Stimulated activated CD4-positive, alpha-beta T cell treated with anti-CD3 and anti-CD28 coated beads, Interleukin-12 subunit alpha, Interleukin-12 subunit beta, amount 100 ng/mL, for 48 hours (primary cell): ENCODE measurements at places on chromosomes 3 and 15.

GRCh38 chr3:195584543-195584870 lies 767 bp upstream of the APOD start:
- DNase-seq, result no peak

DNA sequence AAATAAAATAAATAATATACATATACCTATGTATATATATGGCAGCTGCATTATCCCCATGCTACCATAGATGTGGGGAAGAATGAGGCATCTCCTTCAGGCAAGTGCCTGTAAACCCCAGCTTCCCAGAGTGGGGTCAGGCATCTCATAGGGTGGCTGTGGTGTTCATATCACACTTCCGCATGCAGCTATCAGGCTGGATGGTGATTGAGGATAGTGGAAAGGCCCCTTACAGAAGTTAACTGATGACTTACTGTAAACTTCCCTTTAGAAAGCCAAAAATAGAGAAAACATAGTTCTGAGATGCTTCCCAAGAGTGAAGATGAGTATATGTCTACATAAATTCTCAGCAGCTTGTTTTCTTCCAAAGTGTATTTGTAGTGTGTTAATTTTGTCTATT lies 3.5 kb upstream of the PP2D1 start:
- DNase-seq, result no peak

DNA sequence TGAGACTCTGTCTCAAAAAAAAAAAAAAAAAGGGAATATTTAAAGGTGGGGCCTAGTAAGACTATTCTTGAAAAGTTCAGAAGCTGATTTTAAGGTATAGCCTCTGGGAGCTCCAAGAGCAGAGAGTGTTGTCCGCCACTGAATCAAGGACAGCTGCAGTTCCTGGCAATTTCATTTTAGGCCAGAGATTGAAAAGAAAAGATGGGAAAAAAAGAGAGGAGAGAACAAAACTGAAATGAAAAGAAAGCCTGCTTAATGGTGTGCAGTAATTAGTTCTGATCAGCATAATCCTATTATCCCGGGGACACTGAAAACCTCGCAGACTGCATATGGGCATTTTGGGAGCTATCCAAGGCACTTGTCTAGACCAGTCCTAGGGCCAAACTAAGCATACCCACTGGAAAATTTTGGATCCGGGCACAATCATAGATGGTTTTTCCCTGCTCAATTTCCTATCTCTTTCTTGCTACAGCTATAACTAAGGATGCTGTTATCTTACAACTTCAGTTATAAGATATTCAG lies 43.2 kb downstream of the EHHADH start:
- DNase-seq, result no peak

GRCh38 chr3:160707187-160707794 lies 30.3 kb downstream of the ARL14 start:
- peak; percentile 17 for DNase-seq

- DNase-seq, result no peak
Observed at GRCh38 chr15:39181940-39182339, 398.9 kb upstream of the THBS1 start.

- DNase-seq, result no peak
Observed at GRCh38 chr3:173939331-173939730, 541.8 kb downstream of the NLGN1 start.

DNA sequence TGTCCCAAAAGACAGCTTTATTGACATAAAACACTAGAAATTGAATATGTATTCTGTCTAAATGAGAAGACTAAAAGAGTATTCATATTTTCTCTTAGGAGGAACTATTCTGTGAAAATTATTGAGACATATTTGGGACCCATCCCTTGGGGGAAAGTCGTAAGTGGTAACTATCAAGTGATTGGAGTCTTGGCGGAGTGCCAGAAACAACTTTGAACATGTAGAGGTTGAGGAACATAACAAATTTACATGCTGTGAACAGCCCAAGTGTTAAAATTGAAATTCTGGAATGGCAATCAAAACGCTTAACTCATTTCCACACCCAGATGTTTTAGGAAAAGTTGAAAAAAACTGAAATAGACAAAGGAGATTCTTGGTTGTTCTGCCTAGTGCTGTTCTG lies 1034.6 kb downstream of the NSUN3 start:
- no peak for DNase-seq

DNA sequence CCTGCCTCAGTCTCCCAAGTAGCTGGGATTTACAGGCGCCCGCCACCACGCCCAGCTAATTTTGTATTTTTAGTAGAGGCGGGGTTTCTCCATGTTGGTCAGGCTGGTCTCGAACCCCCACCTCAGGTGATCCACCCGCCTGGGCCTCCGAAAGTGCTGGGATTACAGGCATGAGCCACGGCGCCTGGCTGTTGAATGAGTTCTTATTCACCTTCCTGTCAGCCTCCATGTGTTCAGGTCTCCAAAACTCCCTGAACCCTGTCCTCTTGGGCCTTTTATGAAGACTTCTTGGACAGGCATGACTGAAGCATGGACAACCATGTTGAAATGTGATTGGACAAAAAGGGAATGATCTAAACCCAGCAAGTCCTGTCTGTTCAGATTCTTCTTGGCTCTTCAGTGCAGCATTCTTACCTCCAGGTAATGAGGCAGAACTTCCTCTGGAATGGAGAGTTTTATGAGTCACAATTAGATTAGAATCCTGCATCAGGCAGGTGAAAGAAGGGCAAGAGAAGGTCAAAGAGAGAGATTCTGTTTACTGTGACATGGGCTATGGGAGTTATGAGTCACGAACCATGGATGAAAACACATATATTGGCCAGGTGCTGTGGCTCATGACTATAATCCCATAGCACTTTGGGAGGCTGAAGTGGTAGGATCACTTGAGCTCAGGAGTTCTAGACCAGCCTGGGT lies 23.1 kb upstream of the EIF4A2 start:
- DNase-seq, result no peak

- DNase-seq, result no peak
Observed at GRCh38 chr15:50624616-50625168, 61.9 kb downstream of the TRPM7 start.

GRCh38 chr15:52256930-52257733 lies 38.5 kb downstream of the MYO5C start:
- no peak for DNase-seq

DNA sequence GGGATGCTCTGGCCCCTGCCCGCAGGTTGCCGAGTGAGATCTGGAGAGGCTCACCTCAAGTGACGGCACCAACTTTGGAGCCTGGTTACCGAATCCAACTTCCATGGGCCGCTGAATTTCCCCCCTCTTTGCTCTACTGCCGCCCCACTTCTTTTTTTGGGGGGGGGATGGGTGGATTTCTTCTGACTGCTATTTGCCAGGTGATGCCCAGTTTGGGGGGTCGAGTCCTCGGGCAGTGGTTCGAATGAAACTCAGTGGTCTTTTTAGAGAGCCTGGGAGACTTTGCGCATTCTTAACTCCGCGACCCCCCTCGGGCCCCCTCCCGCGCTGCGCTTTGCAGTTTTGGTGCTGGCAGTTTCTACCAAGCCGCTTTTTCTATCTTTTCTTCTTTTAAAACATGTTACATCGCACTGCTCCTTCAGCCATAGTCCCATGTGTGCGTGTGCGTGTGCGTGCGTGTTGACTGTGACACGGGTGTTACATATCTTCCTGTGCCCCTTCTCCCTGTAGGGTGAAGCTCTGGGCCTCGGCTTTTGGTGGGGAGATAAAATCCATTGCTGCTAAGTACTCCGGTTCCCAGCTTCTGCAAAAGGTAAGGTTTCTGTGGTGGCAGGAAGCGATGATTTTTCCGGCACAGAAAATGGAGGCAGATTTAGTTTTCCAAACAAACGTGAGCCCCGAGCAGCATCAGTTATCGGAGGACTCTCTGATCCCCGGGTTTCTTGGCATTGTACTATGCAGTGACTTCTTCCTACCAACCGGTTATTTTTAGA lies 837 bp downstream of the CACNA2D3 start:
- DNase-seq, result no peak

- no peak for DNase-seq
Observed at GRCh38 chr15:53569751-53570480, 189.5 kb downstream of the WDR72 start.

DNA sequence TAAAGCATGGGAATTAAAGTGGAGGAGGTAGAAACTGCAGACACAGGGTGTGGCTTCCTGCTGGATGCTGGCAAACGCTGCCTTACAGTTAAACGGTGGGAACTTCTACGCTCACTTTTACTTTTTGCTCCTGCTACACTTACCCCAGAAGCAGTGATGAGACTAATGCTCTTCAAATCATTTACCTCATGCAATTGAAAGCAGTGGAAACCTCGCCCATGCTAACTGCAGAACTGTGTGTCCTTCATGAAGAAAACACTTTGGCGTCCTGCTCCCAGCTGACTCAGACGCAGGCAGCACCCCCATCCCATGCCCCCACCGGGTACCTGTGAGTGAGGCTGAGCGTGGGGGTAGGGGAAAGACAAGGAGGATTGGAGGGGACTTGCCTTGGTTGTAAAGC lies 31.8 kb downstream of the UPK1B start:
- no peak for DNase-seq

DNA sequence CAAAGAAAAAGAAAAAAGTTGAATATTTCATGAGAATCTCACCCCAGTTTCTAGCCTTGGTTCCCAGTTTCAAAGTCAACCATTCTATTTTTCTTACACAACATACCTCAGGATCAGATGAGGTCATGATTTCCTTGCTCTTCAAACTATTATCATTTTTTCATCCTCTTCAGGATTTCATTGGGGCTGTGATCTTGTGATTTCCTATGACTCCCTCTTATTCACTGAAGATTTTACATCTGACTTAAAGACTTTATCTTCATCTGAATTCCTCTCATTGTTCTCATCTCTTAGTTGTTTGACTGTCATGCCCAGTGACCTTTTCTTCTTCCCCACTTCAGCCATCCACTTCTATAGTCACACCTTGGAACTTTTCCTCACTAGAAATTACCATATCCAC lies 3.1 kb upstream of the C3orf33 start:
- no peak for DNase-seq

- no peak for DNase-seq
Observed at GRCh38 chr3:151835751-151836525, 22.0 kb downstream of the AADAC start.

DNA sequence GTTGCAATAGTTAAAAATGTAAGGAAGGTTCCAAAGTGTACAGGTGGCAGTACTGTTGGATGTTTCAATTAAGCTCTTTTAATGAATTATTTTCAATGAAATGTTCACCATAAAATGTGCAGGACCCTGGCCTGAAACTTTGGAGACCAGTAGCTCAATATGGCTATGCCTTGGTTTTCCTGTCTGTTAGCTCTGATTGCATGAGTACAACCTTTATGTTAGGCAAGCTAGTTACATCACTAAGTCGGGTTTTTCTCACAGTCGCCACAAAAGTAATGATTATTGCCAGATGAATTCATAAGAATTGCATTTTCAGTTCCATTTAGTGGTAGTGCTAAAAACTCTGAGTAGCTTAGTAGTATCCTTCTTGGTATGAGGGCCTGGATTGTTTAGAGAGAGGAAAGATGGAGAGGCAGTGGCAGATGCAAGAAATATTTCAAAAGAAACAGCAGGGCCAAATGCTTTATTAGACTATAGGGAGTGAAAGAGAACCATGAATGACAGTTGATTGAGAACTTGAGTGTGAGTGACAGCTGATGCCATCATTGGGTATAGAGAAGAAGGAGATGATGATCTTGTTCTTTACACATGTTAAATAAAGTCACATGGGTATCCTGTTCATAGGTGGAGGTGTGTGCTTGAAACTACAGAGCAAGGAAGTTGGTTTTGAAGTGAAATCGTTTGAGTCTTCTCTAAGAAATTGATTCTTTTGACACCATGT lies 109.5 kb downstream of the AKAP13 start:
- DNase-seq, result no peak

GRCh38 chr3:38834110-38834509 lies 18.1 kb upstream of the SCN10A start:
- peak; percentile 25 for DNase-seq

- DNase-seq, result no peak
Observed at GRCh38 chr3:123511726-123512125, 62.8 kb upstream of the ADCY5 start.

GRCh38 chr3:70771426-70772147 lies 459.1 kb upstream of the MDFIC2 start:
- no peak for DNase-seq

DNA sequence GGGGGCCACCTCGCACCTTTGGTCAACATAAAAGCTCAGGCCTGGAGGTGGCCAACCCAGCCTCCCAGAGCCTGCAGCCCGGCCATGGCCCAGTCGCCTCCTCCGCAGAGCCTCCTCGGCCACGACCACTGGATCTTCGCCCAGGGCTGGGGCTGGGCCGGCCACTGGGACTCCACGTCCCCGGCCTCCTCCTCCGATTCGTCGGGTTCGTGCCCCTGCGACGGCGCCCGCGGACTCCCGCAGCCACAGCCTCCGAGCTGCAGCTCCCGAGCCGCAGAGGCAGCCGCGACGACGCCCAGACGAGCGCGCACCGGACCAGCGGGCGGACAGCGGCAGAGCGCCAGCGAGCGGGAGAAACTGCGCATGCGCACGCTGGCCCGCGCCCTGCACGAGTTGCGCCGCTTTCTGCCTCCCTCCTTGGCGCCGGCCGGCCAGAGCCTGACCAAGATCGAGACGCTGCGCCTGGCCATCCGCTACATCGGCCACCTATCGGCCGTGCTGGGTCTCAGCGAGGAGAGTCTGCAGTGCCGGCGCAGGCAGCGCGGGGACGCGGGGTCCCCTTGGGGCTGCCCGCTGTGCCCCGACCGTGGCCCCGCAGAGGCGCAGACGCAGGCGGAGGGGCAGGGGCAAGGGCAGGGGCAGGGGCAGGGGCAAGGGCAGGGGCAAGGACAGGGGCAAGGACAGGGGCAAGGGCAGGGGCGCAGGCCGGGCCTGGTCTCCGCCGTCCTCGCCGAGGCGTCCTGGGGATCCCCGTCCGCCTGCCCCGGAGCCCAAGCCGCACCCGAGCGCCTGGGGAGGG lies at the start of gene MESP2:
TSS of gene MESP2 (plus strand) at position 59 of the 799 bp plus-strand sequence. CDS start at position 85, 26 bp downstream.
- peak; percentile 54 for DNase-seq

DNA sequence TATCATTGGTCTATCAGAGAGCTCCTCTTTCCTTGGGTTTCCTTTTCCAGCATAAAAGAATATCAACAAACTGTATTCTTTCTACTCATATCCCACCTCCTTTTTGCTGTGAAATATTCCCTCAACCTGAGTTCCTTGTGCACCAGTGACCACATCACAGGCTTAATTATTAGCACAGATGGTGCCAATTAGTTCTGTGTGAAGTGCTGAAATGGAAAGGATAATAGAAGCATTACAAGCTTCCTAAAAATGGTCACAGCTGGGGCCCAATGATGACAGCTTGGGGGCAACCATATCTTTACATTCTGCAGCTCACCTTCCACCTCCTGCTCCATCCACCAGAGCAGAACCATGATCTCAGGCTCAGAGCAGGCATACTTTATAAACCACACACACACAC lies 84.6 kb downstream of the ANO10 start:
- no peak for DNase-seq

DNA sequence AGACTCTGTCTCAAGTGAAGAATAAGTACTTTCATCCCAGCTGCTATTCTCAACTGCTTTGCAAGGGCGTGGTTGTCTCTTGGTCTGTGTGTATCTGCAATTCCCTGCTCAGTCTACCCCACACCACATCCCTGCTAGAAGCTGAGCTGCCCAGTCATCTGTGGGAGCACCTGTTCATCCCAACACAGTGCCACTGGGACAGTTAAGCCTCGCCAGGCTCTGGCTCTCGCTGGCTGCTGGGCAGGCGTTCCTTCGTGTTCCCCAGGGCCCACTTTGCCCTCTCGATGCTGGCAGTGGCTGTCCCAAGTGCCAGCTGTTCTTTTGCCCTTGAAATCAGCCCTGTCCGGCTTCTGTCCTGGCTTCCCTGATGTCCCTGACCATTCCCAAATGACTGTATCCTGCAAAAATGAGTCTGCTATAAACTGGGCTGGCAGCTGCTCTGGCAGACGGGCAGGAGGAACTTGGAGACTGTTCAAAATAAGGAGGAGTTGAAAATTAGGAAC lies 91.6 kb upstream of the KLHL25 start:
- DNase-seq, result no peak

- DNase-seq, result no peak
Observed at GRCh38 chr3:14814411-14814871, 4.3 kb upstream of the FGD5 start.
